GM23338 (cell line): ENCODE measurements at places on chromosomes 11 and 22. TPM values are rescaled to one million over a fixed set of nuclear protein-coding genes. Genes with fewer than 3 reads are reported as not detected.

DNA sequence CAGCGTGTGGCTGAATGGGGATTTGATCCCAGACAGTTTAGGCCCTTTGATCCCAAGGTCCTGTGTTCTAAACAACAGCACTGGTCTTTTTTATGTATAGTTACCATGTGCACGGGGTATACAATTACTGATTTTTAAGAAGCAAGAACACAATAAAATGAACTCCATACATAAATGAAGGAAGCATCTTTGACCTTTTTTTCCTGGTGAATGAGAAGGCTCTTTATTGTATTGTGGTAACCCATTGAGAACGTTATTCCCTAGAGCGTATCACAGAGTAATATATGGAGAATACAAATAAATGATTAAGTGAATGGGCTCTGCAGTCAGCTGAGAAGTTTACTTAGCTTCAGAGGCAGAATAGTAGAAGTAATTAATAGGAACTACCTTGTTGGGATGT lies 563.6 kb downstream of the NTM start:
- DNase-seq: no peak

DNA sequence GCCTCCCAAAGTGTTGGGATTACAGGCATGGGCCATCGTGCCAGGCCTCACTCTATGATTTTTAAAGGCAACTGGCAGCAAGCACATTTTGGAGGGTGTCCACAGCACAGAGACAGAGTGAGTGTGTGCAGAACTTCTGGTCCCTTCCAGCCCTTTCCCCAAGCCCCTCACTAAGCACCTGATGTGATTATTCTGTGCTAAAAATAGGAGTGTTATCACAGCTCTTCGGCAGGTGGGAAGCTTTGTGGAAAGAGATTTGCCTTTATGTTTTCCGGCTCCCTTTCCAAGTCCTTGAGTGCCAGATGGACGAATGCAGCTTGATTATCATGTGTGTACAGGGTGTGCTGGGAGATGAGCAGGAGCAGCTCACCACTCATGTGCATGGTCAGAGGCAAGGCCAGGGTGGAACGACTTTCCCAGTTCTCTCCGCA lies 310.8 kb downstream of the DDX10 start:
- no peak for DNase-seq

DNA sequence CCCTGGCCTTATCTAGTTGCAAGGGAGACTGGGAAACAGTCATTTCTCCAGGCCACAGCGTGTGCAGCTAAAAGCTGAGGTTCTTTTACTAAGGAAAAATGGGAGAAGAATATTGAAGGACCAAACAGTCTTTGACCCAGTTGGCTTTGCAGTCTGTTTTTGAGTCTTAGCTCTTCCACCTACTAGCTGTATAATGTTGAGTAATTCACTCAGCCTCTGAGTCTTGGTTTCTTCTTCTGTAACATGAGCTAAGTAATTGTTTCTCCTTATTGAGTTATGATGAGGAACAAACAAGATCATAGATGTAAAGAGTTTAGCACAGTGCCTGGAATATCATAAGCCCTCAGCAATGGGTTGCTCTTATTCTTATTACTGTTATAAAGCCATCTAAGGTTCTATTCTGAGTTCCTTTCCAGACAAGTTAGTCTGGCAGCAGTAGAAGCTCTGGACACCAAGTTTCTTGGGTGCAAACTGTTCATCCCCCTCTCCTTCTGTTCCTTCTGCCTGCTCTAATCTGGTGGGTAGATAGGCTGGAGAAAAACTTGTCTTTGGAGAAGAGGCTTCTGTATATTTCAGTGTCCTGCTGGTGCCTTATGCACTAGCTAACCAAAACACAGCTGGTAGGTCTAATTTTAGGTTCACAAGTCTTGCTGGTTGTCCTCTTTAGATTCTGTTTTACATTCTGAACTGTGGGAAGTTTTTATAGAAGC lies 13.5 kb downstream of the TRIM44 start:
- DNase-seq: no peak

- DNase-seq: no peak
Observed at GRCh38 chr22:44359496-44360110, 46.9 kb upstream of the SHISAL1 start.

GRCh38 chr11:105226091-105226490 lies 86.5 kb upstream of the CARD18 start:
- DNase-seq: no peak

GRCh38 chr11:77104727-77105126 lies 2.1 kb downstream of the OMP start:
- DNase-seq: no peak

- no peak for DNase-seq
Observed at GRCh38 chr22:27472975-27473374, 328.6 kb downstream of the MN1 start.

DNA sequence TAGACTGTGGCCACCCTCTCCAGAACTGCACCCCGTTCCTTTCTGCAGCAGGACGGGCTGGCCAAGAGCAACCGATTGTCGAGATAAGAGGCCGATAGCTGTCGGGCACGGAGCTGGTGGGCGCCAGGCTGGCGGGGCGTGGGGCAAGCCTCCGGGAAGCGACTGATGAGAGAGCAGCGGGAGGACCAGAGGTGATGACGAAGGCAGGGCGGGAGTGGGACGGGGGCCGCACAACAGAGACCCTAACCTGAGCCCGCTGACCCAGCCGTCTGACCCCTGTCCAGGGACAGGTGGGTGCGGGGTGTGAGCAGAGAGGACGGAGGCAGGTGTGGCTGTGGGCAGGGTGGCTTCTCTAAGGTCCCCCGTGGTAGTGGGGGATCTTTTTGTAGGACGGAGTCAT lies 7.3 kb upstream of the BRSK2 start:
- peak; percentile 41 for DNase-seq

DNA sequence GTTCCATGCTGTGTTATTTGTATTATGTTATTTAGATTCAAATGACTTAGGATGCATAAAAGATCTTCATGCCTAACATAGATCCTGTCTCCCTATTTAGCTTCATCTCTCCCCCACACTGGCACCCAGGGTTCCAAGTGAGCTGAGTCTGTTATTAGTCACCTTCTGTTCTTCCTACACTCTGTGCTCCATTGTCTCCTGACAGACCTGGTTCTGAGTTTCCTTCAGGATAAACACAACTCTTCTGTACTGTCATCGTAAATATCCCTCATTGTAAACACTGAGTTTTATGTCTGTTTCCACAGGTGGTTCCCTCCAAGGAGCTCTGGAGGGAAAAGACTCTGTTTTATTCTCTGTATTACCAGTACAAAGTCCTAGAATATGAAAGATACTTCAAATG lies 8.7 kb downstream of the MMP26 start:
- DNase-seq: no peak

- DNase-seq: no peak
Observed at GRCh38 chr11:6457581-6458320, 16.0 kb downstream of the TRIM3 start.

DNA sequence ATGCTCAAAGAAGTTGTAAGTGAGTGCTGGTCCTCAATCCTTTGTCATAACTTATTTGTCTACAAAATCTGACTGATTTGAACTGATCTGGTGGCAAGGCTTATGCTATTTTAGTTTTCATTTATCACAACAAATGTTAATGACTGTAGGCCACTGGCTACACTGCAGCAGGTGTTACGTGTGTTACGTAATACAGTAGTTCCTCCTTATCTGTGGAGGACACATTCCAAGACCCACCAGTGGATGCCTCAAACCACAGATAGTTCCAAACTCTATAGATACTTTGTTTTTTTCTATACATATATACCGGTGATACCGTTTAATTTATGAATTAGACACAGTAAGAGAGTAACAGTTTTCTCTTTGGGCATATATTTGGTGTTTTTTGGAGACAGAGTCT lies 7.0 kb downstream of the MADD start:
- DNase-seq: no peak

The DTX4 gene
- 13.8 and 14.7 TPM in 2 replicates for total RNA-seq

GRCh38 chr11:113048820-113049768 lies 87.9 kb downstream of the NCAM1 start:
- DNase-seq: no peak

The ASRGL1 gene
- 32.9 and 38.4 TPM in 2 replicates for total RNA-seq

- DNase-seq: peak; percentile 48
Observed at GRCh38 chr11:44658506-44658850, 68.3 kb upstream of the TSPAN18 start.

- DNase-seq: no peak
Observed at GRCh38 chr11:68468217-68468828, 7.8 kb downstream of the PPP6R3 start.

GRCh38 chr22:20247010-20247505 lies 21.1 kb downstream of the RTN4R start:
- DNase-seq: peak; percentile 30

DNA sequence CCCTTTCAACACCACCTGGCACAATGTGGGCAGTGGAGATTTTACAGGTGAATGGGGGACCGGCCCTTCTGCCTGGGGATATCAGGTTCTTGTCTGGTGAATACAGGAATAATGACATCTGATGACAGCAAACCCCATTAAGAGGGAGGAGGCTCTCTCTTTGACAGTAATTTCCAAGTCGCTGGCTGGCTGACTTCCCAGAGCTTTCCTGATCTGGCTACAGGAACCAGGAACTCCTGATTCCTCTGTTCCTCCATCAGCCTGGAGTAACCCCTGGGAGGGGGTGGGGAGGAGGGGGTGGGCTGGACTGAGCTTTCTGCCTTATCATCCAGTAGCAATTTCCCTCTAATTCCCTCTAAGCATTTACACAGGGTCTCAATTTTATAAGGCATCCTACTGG lies 3.7 kb upstream of the MIEF1 start:
- DNase-seq: no peak

DNA sequence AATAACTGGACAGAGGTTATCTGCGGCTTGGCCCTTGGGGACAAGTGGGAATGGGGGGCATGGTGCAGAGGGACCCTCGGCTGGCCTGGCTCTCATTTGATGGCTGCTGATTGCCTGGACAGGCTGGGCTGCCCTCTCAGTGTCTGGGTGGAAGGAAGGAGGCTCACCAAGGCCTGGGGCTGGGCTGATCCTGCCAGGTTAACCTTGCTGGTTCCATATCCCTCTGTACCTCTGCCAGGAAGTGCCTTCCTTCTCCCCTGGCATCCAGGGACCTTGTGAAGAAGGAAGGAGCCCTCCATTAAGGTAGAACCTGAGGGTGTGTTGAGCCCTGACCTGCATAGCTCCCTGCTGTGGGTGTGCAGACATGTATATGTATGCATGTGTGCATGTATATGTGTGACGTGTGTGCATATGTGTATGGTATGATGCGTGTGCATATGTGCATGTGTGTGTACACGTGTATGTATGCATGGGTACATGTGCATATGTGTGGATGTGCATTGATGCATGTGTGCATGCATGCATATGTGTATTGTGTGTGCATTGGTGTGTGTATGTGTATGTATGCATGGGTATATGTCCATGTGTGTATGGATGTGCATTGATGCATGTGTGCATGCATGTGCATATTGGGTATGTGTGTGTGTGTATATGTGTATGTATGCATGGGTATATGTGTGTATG lies 433.9 kb downstream of the TBC1D22A start:
- no peak for DNase-seq

The JHY gene
- 0.58 and 0.94 TPM in 2 replicates for total RNA-seq
